ENCODE measurements at places on chromosomes 7 and 10. TPM values are rescaled to one million over a fixed set of nuclear protein-coding genes. Genes with fewer than 3 reads are reported as not detected.

Gene TWNK
- total RNA-seq: 20.9 TPM

- no peak for DNase-seq
Observed at GRCh38 chr10:17455015-17455520, 673 bp upstream of the ST8SIA6 start.

DNA sequence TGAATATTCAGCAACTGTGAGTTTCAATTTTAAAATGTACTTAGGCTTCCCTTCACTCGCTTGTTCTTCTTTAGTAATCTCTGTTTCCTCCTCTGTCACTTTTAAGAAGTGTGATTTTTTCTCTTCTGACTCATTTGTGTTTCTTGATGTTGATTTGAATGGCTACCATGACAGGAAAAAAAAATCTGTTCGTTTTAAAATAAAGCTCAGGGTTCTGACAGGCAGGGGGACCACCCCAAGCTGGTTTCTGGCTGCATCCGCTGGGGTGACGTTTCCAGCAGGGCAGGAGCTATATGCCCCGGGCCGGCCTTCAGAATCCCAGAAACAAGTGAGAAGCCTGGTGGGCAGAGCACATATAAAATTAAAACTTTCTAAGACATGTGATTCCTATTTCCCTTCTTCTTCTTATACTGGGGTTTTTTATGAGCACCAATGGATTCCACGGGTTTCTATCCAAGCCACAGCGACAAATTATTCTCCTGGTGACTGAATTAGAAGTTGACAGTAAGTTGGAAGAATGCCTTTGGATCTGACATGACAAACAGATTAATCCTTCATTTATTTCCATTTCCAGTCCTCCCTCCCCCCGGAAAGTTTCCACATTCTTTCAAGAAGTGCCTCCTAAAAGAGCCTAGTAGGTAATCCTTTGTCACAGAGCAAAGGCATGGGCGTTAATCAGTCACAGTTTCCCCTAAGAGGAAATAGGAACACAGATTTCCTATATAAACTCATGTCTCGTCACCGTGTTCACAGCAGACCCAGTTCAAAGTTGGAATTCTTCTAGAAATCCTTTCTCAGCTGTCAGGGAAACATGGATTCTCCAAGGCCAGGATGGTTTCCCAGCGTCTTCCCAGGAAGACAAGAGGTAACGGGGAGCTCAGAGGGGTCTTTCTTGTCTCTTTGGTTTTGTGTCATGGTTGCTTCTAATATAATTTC lies 79.9 kb downstream of the PTPRE start:
- no peak for DNase-seq

DNA sequence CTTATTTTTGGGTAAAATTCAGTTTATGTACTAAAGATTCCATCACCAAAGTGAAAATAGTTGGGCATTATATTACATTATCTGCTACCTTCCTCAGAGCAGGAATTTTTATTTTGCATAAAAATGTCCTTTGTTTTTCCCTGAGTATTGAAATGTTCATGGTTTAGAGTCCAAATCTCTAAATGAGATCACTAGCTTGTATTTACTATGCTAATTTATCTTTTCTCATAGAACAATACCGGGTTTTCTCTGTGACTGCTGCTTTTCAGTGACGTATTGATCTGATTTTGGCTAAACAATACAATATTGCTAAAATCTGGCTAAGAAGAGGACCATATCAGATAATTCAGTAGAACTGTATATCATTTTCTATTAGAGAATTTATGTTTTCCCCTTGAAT lies 89.6 kb upstream of the TEX47 start:
- DNase-seq: no peak

GRCh38 chr7:1284743-1285458 lies 52.2 kb downstream of the UNCX start:
- DNase-seq: no peak

Gene GPR158
- not detected for total RNA-seq

DNA sequence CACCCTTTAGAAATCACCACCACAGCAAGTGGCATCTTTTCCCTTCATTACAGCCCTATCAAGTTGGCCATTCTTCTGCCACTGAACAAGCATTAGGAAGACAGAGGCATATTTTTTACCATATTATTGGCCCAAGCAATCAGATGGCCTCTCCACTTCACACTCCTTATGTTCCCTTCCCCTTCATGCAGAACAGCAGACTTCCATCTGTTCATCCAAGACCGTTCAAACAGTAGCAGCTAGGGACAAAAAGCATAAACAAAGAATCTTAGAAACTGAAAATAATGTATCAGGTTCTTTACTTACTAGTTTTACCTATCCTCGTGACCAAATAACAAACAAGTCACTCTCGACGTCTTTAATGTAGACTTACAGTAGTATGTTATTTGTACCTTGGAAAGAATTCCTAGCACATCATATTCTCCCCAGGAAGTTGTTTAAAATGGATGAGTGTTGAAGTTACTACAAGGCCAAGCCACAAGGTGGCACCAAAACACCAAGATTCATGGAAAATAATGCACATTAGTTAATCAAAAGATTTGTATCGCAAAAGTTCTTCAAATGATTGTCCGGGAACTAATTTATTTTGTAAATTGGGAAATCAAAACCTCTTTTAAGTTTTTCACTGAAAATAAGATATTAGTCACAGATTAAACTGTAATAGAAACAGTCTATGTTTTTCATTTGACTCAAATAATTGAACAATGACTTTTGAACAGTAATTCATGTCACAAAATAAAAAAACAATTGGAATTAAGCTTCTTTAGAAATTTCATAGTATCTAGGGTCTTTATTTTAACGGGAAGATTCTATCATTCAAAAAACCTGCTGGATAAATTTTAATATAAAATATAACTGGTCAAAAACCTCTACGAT lies 112.1 kb downstream of the VPS41 start:
- peak; percentile 86 for DNase-seq

Gene CYP26C1
- total RNA-seq: not detected

Gene PSPH
- 69.1 TPM for total RNA-seq

- no peak for DNase-seq
Observed at GRCh38 chr7:17772581-17773288, 167.6 kb downstream of the SNX13 start.

Gene TMEM168
- total RNA-seq: 5.6 TPM

DNA sequence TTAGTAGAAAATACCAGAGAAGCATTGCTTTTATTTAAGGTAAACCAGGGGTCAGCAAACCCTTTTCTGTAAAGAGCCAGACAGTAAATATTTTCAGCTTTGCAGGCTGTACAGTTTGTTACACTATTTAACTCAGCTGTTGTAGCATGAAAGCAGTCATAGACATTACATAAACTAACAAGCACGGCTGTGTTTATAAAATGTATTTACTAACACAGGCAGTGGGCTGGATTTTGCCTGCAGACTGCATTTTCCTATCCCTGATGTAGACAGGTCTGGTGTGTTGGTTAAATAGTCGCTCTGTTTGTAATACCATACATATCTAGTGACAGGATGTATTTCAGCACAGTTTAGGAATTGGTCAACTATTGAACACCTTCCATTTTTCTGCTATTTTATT lies 129.3 kb downstream of the ST7 start:
- peak; percentile 38 for DNase-seq

DNA sequence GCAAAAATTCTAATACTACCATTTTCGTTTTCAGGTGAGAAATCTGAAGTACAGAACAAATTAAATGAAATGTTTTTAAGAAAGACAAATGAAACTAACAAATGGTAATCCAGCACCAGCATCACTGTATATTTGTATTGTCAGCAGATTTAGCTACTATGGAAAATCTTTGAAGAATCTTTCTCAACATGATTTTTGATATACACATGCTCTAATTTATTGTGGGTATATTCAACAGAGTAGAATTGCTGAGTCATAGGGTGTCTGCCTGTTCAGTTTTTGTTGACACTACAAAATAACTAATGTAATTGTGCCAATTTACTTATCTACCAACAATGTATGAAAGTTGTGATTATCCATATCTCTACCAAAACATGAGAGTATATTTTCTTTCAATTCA lies 437.6 kb downstream of the PCDH15 start:
- DNase-seq: no peak

GRCh38 chr10:89391907-89392756 lies at the start of gene IFIT1:
Gene IFIT1, plus strand, starts transcription at chr10:89392623. Its CDS starts 90 bp downstream, at chr10:89392713.
- peak; percentile 96 for DNase-seq

Gene PON3
- total RNA-seq: not detected

Gene RADIL
- total RNA-seq: 7.3 TPM

DNA sequence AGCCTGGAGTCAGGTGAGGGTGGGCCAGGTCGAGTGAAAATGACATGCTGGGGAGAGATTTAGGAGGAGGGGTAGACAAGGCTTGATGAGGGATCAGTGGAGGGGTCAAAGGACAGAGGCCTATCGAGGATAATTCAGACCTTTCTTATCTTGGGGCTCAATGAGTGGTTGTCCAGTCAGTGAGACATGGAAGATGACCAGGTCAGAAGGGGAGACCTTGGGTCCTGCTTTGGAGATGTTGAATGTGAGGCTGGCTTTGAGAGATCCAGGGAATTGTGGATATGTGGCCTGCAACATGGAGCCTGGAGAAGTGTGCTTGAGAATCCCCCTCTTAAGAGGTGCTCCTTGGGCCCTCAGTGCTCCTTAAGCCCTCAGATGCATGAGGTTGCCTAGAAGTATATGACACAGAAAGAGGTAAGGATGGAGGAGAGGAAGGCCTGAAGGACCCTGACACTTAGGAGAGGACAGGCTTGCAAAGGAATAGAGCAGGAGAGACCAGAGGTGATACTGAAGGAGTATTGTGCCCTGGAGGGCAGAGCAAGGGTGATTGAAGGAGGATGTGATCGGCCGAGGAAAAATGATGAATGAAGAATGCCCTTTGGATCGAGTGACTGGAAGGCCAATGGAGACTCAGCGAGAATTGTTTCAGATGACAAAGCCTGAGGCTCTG lies 129.8 kb upstream of the GPR26 start:
- no peak for DNase-seq

- no peak for DNase-seq
Observed at GRCh38 chr10:43970018-43970698, 321.5 kb upstream of the ZNF32 start.

DNA sequence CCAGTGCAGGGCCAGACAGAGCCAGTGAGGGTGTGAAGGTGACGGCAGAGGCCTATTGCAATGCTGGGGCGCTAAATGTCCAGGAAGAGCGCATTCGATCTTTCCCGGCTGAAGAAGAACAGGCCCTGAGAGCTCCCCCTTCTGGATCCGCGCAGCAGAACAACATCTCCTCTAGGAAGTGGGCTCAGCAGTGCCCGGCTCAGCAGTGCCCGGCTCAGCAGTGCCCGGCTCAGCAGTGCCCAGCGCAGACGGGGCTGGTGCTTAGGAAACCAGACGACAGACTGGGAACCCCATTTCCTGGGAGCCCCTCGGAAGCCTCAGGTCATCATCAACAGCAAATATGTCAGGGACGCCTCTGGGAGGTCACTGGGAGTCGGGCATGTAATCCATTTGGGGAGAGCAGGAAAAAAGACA lies 4.7 kb upstream of the NOS3 start:
- DNase-seq: peak; percentile 92

Gene CTAGE6
- total RNA-seq: not detected

- DNase-seq: no peak
Observed at GRCh38 chr10:104351919-104352318, 1.7 kb upstream of the CFAP58 start.

Gene HSPA14
- 63.7 TPM for total RNA-seq

Gene FOXP2
- total RNA-seq: not detected

Gene ZSCAN21
- 12.2 TPM for total RNA-seq

DNA sequence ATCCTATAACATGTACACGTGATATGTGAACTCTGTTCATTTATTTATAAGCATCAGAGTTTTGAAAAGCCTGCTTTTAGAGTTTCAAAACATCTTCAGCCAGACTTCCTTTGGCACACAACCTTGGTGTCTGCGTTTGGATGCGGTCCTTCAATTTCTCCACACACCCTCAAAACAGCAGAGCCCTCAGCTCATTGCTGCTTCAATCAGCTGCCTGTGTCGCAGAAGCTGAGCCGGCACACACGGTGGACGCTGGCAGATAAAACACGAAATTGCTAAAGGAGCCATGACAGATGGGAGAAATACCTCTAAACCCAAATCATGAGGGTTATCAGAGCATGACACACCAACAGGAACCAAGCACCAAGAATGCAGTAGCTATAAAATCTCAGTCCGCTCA lies 396.4 kb upstream of the AKR1E2 start:
- DNase-seq: no peak

DNA sequence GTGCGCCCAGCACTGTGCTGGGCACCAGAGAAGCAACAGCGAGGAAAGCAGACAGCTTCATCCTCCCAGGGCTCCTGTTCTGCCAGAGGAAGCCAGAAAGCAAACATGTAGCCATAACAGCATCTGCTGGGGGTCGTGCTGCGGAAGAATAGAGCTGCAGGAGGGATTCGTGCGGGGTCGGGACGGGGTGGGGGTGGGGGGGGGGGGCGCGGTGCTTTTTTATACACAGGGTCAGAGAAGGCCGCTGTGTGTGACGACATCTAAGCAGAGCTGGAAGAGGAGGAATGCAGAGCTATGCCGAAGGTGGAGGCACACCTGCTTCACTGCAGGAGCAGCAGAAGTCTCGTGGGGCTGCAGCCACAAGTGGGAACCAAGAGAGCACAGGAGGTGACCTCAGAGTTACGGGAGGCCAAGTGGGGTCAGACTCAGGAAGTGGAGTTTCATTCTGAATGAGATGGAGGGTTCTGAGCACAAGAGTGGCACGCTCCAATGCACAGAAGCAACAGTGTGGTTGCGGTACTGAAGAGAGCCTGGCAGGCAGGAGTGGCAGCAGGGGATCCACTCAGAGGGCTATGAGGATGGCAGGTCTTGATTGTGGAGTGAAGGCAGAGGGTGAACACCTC lies 11.1 kb downstream of the PKD1L1 start:
- DNase-seq: no peak

DNA sequence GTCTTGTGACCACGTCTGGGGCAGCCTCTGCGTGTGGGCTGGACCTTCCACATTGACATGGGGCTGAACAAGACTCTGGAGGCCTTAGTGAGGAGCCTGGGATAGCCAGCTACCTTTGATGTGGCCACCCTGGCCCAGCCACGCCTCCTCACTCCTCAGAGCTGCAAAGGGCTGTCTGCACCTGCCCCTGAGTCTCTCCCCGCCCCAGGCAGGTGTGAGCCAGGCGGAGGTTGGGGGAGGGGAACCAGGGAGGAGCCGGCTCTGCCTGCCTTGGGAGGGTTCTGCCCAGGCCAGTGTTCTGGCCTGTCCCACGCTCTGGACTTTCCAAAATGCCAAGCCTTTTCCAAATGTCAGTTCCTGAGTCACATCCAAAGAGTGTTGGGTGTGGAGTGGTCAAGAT lies 72.2 kb downstream of the GTF2IRD1 start:
- no peak for DNase-seq

DNA sequence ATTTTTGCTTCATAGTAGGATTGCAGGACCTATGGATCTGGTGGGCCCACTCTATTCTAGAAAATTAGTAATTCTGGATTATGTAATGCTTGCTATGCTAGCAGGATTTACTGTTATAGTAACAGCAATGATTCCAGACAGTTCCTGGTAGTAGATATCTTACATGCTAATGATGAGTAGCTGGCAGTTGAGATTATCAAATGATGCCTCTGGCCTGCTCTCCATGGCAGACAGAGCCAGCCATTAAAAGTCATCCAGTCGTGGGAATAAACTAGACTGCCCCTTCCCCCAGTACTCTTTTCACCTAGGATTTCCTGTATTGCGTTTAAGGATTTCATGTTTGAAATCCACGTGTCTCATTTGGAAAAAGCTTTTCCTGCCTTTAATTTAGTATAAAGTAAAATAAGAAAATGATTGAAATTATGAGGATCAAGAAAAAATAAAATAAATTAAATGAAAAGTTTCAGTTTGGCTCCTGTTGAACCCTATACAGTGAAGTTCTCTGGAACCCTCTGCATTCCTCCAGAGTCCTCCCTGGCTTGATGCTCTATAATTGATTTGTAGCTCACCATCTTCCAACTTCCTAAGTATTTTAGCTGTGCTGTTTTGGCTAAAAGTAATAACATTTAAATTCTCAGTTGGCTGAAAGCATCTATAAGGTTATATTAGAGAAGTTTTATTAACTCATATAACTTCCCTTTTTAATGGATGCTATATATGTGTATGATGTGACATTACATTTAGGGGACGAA lies 14.6 kb downstream of the UMAD1 start:
- DNase-seq: no peak
